ENCODE measurements at places on chromosomes 5 and 9.
A peak's percentile ranks its signal among the peaks of the same experiment; 100 is the strongest.

DNA sequence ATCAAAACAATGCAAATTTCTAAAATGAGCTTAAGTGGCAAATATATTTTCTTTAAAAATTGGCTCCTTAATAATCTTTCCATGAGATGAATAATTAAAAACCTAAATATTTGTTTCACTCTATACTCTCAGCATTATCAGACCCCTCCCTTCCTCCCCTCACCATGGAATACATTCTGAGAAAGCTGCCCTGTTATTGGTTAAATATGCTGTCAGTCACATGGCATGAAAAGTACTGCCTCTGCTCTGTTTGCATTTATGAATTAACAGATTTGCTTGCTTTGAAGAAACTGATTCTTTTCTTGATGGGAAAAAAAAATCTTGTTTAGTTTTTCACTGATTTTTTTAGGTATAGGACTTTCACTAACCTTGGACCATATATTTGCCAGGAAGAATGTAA lies 17.0 kb upstream of the RPS23 start:
- DNase-seq: no peak

- DNase-seq: no peak
Measured at GRCh38 chr5:170788626-170789304, 5.2 kb downstream of the GABRP start.

- DNase-seq: peak; percentile 25
Measured at GRCh38 chr5:79122973-79123372, 11.4 kb downstream of the BHMT start.

DNA sequence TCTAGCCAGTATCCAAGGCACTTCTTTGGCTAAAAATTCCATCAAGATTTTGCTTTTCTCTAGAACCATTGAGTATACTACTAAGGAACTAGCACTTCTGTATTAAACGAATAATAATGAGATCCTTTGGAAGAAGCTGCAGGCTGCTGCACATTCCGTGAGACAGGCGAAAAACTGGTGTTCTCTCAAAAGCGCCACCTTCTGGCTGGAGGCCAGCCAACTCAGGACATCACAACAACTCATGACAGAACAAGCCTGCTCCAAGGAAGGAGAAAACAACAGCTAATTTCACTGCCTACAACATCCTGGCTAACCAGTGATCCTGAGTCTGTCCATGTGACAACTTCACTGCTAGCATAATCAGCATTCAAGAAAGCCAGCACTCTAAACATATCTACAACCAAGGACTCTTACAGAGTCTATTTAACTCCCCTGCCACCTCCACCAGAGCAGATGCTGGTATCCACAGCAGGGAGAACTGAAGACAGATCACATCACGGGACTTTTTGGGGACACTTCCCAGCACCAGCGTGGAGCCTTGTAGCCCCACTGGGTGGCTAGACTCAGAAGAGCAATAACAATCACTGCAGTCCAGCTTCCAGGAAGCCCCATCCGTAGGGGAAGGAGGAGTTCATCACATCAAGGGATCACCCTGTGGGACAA lies 150.5 kb downstream of the YTHDC2 start:
- peak; percentile 42 for DNase-seq

GRCh38 chr5:75461679-75462078 lies 49.8 kb downstream of the CERT1 start:
- DNase-seq: no peak

GRCh38 chr5:90983711-90984124 lies 399.4 kb downstream of the ARRDC3 start:
- DNase-seq: no peak

- no peak for DNase-seq
Measured at GRCh38 chr5:53366245-53366644, 114.2 kb upstream of the FST start.

- DNase-seq: no peak
Measured at GRCh38 chr5:125703616-125704015, 719.6 kb upstream of the GRAMD2B start.

DNA sequence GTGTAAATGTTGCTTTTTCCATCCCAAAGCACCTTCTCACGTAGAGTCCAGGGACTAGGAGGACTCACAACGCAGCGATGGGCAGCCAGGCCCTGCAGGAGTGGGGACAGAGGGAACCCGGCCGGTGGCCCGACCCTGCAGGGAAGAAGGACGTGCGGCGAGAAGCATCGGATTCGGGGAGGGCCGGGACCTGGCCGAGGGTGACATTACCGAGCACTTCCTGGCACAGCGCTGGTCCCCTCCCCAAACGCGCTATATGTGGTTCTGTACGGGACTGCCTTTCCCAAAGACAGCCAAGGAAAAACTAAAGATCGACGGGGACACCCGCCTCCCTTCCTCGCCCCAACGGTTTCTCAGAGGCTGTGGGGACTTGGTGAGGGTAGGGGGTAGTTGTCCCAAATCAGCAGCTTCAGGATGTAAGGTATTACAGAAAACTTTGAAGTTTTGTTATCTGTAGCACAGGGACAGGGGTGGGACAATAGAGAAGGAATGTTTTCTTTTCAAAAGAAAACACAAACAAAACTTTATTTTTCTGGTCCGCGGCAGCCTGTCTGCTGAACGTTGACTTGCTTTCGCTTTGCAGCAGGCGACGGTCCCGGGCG lies 887 bp upstream of the MAP3K1 start:
- DNase-seq: peak; percentile 59

DNA sequence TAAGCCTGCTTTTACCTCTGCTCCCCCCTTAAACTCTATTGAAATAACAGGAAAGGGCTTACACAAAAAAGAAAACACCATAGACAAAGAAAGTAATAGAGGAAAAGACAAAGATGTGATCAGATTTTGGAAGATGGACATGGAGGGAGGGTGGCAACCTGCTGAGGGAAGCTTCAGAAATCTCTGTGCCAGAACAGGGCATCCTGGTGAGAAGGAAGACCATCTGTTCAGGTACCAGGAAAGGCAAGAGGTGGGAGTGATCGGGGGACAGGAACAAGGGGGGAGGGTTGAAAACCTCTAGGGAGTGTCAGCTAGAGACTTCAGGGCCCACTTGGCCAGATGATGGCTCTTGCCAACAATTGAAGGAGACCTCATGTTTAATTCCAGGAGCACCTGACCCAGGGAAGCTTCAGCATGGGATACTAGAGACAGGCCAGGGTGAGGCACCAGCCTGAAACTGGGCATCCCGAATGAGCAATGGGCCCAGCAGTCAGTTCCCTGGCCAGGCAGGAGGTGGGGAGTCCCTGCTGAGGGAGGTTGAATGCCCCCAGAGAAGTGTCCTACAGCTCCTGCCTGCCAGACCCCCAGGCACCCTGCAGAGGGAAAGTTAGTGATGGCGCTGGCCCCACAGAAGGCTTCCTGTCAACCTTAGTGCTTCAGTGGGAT lies 8.2 kb downstream of the SQSTM1 start:
- no peak for DNase-seq

DNA sequence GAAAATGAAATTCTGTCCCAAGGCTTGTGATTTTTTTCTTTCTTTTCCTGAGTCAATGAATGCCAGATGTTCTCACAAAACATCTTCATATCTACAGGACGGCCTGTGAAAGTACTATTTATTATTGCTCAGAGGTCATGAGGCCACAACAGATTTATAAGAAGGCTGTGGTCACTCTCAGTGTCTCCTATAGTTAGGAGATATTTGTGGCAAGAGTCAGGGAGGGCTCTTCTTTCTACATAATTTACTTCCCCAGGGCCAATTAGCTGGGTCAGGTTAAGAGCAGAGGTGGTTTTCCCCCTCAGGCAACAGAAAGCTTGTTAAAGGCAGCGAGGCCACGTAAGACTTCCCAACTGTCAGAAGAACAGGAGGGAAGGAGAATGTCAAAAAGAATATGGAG lies 248.7 kb downstream of the SLIT3 start:
- DNase-seq: no peak

- no peak for DNase-seq
Measured at GRCh38 chr5:172540099-172540870, 86.0 kb upstream of the SH3PXD2B start.

DNA sequence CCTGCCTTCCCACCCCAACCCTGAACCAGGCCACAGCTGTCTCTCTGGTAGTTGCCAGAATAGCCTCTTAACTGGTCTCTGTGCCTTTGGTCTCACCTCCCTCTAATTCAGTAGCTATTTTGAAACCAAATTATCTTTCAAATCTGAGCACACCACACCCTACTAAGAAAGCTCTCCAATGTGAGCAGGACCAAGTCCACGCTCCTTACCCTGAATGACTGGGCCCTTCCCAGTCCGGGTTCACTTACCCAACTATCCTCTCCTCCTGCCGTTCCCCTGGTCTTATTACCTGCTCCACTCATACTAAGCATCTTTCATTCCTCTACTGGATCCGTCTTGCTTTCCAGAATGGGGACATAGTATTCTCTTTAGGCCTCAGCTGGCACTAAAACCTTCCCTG lies 16.8 kb downstream of the ANKH start:
- DNase-seq: no peak

GRCh38 chr9:70020217-70020616 lies 23.4 kb upstream of the MAMDC2 start:
- DNase-seq: no peak

- DNase-seq: no peak
Measured at GRCh38 chr5:9483243-9483642, 62.6 kb downstream of the SEMA5A start.

- DNase-seq: no peak
Measured at GRCh38 chr5:73565969-73566547, 515 bp downstream of the UTP15 start.

- DNase-seq: peak; percentile 37
Measured at GRCh38 chr5:157253547-157253946, 12.4 kb upstream of the CYFIP2 start.

DNA sequence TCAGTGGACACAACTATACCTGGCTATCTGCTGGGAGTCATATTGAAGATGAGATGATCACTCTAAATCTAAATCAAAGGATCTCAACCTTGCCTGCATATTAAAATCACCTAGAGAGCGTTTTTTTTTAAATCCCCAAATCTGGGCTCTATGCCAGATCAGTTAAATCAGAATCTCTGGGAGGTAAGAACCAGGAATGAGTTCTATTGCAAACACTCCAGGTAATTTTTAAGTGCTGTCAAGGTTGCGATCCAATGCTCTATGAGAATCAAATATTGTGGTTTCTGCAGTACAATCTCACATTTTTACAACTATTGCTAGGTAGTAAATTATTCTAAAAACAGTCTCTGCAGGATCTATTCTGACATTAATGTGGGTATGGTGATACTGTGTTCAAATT lies 202.3 kb upstream of the OR13F1 start:
- DNase-seq: no peak

GRCh38 chr5:132746954-132747615 lies at the start of gene CCNI2:
CCNI2 (plus strand) TSS chr5:132747426; CDS start chr5:132747496, 70 bp downstream.
- no peak for DNase-seq

DNA sequence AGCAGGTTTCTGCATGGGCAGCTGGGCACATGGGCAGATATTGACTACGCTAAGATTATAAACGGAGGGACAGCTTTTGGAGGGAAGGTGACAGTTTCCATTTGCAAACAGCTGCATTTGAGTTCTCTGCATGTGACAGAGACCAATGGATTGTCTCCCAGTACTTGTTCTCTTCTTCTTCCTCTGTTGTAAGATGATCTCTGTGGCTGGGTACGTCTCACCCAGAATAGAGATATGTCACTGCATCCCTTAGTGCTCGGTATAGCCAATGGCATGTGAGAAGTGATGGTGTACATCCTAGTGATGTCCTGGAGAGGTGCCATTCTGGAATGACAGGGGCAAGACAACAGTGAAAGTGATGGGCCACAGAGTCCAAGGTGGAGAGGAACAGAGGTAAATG lies 171.3 kb downstream of the CFAP90 start:
- DNase-seq: no peak

- DNase-seq: no peak
Measured at GRCh38 chr9:89597711-89598362, 7.0 kb upstream of the GADD45G start.

DNA sequence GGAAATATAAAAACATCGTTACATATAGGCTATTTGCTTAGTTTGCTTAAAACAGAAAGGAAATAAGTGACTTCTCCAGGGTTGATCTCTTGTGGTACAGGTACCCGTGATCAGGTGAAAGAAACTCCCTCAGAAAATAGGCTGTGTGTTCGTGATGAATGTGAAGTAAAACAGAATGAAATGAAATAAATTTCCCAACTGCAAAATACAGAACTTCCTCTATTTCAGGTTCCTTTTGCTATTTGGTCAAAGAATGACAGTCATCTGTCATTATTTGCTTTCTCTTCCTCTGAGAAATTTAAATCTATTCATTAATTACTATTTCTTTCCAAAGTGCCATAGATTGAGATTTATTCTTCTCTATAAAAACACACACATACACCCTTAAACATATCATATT lies 408.1 kb downstream of the FAM170A start:
- no peak for DNase-seq

- no peak for DNase-seq
Measured at GRCh38 chr9:83701769-83702168, 6.0 kb downstream of the UBQLN1 start.

DNA sequence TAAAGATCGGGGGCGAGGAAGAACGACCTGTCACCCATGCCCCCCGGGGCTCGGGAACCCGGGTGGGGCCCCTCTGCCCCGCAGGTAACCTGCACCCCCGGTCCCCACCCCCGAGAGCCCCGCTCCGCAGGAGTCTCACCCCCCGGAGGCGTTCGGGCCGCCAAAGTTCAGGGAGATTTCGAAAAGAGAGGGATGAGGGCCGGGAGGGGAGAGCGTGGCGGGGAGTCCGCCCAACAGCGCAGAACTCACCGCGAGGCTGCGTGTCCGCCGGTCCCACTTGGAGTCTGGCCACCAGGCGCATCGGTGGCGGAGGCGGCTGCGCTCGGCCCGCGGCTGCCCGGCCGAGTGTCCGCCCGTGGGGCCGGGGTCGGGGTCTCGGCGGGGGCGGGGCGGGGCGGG lies at the start of gene PHF19:
PHF19 (minus strand) TSS at position 347 of the 399 bp plus-strand sequence. CDS start 2,447 bp downstream, outside the sequence.
- DNase-seq: peak; percentile 51

- DNase-seq: no peak
Measured at GRCh38 chr9:71509054-71509453, 259.3 kb downstream of the CEMIP2 start.

DNA sequence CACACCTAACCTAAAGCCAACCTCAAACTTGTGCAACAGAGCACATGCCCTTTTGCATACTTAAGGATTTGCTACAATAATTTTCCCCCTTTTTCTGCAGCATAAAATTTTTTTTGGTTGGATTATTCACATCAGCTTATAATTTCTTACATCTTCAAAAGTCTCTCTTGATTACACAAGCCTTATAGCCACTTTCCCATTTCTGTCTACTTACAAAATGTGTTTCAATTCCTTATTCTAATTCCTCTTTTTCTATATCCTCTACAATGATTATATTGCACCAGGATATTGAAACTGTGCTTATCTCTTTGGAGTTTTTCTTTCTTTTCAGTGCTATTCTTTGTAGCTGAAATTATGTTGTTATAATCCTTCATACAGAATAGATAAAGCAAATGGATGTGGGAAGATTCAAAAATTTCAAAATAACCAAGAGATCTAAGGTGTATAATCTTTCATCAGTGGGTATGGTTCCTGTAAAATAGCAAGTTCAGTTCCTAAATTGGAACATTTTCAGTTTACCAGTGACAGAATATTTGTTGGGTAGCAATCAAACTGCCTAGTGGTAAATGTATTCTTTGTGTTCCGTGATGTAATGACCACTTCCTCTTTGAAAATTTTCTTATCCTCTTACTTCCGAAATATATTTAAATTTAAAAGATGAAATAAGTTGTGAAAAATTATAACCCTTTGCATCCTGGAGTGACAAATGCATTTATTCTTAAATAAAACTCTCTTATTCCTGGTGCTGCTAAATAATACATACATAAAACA lies 386.8 kb upstream of the CHD1 start:
- no peak for DNase-seq
